ENCODE measurements at places on chromosomes 7 and 10.

GRCh38 chr7:106957766-106958165 lies 86.7 kb upstream of the PRKAR2B start:
- no peak for DNase-seq

GRCh38 chr10:22852712-22853353 lies 75.0 kb upstream of the ARMC3 start:
- no peak for DNase-seq

- DNase-seq = no peak
Observed at GRCh38 chr7:64655811-64656210, 10.1 kb upstream of the ZNF107 start.

- DNase-seq = no peak
Observed at GRCh38 chr10:32403091-32403490, 42.8 kb upstream of the CCDC7 start.

DNA sequence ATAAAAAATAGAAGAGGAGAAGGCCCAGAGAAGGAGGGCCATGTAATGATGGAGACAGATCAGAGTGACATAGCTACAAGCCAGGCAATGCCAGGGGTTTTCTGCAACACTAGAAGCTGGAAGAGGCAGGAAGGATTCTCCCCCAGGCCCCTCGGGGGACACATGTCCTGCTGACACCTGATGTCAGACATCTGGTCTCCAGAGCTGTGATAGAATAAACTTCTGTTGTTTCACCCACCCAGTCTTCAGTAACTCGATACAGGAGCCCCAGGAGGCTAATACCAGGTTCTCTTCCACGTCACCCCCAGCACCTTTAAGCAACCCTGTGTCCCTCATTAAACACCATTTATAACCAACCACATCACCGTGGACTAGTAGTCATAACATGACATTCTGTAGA lies 94.9 kb downstream of the TMEM130 start:
- DNase-seq = no peak

- no peak for DNase-seq
Observed at GRCh38 chr10:103915796-103916195, 2.2 kb downstream of the STN1 start.

DNA sequence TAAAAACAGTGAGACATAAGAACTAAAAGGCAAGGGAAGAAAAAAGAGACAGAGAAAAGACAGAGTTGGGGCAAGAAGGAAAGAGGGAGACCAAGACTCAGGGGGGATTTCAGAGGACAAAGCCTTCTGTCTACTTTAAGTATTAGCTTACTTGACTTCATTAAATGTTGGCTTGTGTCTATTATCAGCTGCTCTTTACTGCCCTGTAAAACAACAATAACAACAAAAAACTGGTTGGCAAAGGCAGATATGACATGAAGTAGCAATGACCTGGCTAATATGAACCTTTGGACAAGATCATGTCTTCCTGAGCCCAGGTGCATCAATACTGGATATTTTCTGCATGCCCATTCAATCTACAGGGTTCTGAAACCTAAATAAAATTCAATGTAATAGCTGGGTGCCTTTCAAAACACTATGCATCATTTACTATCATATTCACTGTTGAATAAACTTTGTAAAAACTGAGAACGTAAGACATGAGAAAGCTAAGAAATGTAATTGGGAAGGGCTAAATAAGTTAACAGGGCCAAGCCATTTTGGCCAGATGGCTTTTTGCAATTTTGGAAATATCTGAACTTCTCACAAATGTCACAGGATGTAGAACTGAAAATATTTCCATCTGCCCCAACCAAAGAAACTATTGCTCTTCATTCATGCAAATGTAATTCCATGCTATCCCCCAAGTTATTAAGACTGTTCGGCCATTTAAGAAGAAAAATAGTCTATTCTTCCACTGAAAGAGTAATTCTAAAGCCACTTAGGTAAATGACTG lies 49.4 kb downstream of the LRRN3 start:
- no peak for DNase-seq

- DNase-seq = no peak
Observed at GRCh38 chr10:10513067-10513466, 504.6 kb upstream of the CELF2 start.

DNA sequence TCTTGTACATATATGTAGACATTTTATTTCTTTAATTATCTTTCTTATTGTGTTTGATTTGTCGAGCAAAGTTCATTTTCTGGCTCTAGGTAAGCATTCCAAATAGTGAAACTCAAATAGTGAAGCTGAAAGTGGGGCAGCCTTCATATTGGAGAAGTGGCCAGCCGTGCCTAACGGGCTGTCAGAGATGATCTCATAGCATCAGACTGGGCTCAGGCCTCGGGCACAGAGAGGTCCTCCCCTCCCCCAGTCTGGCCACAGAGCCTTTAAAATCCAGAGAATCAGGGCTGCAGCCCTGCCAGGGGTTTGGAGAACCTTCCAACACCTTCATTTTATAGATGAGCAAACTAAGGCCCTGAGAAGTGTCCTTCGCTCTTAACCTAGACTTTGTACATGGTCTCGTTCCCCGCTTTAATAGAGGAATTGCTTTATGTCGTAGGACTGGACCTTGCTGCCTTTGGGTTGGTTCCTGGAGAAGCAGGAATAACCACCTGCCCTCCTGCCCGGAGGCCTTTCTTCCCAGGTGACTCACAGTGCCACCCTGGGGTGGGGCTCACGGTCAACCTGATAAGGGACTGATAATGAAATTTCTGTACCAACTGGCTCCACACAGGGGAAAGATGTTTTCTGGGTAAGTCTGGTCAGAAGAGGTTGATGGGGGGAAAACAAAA lies 7.3 kb downstream of the TSPAN15 start:
- DNase-seq = no peak

DNA sequence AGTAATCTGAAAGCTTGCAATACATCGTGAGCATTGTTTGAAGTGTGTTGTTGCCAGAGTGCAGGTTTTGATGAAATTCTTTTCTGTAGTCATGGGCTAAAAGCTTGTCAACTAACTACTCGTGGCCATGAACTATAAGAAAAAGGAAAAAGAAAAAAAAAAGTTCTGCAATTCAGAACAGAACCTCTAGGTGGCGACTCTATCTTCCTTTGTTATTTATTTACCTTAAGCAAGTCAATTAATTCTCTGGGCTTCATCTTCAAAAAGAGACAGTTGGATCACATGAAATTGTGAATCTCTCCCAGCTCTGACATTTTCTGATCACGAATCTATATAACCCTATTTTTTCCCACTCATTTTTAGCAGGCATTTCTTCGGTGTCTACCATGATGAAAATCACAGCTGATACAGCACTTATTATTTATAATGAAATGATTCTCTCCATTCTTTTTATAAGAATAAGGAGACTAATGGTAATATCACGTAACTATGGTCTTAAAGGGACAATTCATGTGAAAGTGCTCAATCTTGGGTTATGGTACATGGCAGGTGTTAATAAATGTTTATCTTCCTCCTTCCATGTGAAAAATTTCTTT lies 18.8 kb downstream of the TMEM196 start:
- DNase-seq = no peak

- no peak for DNase-seq
Observed at GRCh38 chr7:100582041-100582579, 3.8 kb downstream of the LRCH4 start.

- DNase-seq = peak; percentile 43
Observed at GRCh38 chr10:122515588-122516231, 44.8 kb upstream of the DMBT1 start.

DNA sequence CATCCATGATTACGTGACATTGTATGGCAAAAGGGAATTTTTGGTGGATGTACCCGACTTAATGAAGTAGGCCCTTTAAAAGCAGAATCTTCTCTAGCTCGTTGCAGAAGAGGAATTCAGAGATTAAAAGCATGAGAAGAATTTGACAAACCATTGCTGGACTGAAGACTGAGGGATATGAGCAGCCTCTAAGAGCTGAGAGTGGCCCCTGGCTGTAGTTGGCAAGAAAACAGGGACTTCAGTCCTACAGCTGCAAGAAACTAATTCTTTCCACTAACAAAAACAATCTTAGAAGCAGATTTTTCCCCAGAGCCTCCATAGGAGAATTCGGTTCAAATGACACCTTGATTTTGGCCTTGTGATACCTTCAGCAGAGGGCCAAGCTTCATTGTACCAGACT lies 34.1 kb downstream of the MACC1 start:
- DNase-seq = no peak

- peak; percentile 80 for DNase-seq
Observed at GRCh38 chr10:133336577-133337369, at the start of gene CALY. Gene CALY, minus strand, starts transcription at chr10:133336896. Its CDS starts 7,907 bp downstream, at chr10:133328989.
